ENCODE measurements at places on chromosomes 3 and 15.

- peak; percentile 73 for DNase-seq
Measured at GRCh38 chr15:70589221-70589620, 174.1 kb downstream of the UACA start.

GRCh38 chr3:50652709-50653108, 22.0 kb upstream of the DOCK3 start:
- DNase-seq, result no peak

DNA sequence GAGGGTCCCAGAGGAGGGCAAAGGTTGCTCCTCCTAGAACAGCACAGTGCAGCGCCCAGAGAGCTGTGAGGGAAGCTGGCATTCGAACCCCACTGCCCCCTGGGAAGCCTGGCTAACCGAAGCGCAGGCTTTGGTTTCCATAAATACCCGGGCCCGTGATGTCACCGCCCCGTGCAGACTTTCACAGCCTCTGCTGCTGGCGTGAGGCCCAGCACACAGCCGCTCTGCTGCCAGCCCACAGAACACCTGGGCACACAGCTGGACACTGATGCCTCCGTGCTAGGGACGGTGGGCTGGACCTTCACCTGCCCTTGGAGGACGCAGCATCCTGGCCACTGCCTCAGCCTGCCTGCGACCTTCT, 1.0 kb downstream of the IQSEC1 start:
- no peak for DNase-seq

DNA sequence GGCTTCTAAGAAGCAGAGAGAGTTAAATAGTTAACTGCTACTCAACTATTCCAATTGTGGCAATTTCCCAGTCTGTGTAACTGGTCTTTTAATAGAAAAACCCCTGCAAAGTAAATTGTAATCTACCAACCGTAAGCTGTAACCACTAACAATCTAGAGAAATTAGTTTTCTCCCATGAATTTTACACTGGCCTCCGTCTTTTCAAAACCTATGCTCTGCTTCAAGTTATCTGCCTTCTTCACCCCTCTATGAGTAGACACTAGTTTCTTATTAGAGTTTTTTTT, 42.6 kb downstream of the LRRFIP2 start:
- no peak for DNase-seq

DNA sequence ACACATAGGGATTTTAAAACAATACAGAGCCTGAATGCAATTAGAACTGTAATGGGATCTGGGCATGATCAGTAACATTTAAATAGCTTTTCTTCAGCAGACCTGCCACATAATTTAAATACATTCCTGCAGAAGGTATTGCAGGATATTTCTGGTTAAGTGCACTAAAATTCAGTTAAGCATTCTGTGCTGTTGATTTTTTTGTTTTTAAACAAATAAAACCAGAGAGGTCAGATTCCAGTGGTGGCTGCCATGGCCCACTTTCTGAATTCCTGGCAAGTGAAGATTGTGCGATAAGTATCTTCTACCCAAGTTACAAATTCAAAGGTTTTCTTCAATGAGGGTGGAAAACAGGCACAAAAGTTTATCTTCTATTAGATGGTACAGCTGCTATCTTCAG, 98.7 kb downstream of the RAP2B start:
- DNase-seq, result no peak

DNA sequence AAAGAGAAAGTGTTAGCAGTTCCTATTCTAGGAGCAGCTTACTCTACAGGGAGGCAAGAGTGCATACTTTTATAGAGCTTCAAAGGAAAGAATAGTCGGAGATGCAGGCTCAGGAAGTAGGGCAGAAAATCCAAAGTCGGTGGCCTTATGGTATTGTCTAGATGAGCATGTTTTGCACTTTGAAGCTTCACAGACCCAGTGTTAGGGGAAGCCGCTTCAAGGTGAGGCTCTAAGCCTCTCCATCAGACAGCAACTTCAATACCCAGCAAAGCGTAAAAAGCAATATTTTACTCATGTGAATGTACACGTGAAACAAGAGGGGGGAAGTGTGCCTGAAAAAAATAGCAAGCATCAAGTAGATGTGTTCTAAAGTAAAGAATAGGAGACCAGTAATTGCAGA, 125.6 kb upstream of the RASGRP1 start:
- no peak for DNase-seq

GRCh38 chr15:68511073-68511991, 67.5 kb upstream of the CORO2B start:
- DNase-seq, result peak; percentile 95

DNA sequence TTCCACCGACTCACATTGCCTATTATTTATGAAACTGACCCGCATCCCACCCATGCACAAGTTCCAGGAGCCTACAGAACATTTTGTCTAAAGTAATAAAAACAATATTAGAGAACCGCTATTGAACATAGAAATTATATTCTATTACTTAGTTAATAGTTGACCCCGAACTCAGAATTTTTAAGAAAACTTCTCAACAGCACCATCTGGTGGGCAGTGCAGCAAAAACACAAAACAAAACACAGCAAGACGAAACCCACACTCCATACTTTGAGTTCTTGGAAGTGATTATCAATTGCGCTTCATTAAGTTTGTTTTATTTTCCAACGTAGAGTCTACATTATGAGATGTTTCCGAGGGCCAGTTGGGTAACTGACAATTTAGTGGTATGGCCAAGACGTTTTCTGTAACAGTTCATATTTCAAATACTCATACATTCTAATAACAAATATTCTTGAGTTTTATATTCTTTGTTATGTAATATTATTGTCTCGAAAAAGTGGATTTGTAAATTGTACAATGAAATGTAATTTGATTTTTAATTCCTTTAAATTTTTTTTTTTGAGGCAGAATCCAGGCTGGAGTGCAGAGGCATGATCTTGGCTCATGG, 24.0 kb upstream of the C3orf70 start:
- DNase-seq, result peak; percentile 50

GRCh38 chr15:44808557-44808956, 72.2 kb downstream of the TRIM69 start:
- no peak for DNase-seq

DNA sequence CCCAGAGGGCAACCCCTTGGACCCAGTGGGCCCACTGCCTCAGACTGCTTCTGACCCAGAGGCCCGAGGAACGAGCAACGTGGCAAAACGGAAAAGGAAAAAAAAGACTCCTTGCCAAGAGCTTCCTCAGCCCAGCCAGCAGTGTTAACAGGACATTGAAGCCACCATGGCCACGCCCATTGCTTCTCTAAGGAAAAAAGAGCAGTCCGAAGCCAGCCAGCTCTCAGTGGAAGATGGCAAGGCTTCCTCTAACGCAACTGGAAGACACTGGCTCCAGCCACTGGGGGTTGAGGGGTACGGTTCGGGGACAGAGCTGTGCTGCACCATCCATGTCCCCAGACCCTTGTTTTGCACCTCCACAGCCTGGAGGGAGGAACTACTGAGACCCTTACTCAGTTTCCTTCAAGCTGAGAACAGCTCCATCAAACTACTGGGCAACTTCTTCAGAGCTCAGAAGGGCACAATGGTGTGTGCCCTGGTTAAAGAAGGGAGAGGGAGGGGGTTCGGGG, 10.7 kb downstream of the BMF start:
- DNase-seq, result peak; percentile 30

DNA sequence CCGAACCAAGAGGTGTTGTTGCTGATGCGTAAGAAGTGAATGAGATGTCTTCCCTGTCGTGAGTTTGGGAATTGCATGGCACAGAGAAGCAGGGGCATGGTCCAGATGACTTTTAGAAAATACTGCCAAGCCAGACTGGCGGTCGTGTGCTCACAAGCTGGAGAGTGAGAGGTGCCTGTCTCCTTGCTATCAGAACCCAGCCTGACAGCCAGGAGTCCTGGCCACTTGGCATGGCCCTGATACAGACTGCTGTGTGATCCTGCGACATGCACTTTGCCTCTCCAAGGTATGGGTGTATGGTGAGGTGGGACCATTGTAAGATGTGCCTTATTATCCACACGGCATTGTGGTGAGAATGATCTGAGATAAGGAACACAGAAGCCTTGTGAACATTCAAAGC, 93.0 kb downstream of the SMAD3 start:
- DNase-seq, result no peak

DNA sequence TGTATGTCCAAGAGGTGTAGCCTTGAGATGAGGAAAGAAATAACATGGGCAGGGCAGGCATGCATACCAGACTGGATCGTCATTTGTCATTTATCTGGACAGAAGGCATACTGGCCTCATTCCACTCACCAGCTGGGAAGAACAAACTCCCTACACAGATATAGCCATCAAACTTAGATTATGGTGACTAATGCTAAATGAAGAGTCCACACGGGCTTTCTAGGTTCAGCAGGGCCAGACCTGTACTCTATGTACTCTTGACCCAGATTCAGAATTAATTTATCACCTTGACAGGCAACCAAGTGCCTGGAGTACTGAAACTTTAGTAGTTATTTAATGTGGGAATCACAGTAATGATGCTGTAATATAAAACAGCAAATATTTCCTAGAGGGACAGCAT, 164.3 kb upstream of the IL12A start:
- DNase-seq, result peak; percentile 94

DNA sequence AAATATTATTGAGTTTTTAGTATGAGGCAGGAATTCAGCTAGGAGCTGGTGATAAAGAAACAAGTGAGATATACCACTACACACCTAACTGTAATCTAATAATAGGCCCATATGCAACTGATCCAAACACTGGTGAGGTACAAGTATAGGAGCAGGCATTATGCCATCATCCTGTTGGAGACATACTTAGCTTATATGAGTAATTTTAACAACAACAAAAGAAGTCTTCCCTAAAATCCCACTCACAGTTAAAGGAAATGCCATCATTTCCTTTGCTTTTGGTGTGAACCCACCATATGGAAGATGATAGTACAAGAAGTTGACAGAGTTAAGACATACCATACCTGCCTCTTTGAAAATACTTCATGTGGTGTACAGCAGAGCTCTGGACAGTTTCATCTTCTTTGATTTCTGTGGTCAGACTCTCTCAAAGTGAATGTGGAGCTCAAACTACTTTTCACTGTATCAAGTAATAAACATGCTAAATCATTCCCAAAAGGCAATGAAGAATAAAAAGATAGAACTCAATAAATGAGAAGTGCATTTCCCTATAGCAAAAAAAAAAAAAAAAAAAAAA, 85.5 kb downstream of the CD200R1L start:
- peak; percentile 69 for DNase-seq

DNA sequence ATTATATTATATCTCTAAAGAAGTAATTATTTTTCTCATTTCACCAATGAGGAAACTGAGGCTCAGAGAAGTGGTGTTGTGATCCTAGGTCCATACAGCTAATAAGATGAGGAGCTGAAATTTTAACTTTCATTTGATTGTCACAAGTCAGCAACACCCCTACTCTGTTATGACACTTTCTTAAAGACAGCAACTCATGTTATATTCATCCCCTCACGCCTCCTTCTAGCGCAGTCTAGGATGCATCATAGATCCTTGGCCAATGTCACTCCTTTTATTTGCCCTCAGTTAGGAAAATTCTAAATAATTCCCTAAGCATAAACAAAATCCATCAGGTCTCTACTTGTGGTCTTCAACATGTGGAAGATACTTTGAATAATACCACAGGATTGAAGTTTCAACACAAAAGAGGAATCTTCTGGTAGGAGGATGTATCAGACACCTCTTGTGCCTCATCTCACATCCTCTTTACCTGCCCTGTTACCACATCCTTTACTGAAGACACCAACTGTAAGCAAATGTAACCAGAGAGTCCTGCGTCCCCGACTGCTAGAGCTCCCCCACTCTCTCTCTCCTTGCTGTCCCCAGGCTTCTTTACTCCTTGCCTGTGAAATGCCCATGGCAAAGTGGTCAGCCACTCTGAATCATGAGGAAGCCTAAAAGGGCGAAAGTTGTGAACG, 53.7 kb downstream of the TRIM42 start:
- DNase-seq, result no peak

- no peak for DNase-seq
Measured at GRCh38 chr3:172311217-172311616, 137.0 kb downstream of the GHSR start.

DNA sequence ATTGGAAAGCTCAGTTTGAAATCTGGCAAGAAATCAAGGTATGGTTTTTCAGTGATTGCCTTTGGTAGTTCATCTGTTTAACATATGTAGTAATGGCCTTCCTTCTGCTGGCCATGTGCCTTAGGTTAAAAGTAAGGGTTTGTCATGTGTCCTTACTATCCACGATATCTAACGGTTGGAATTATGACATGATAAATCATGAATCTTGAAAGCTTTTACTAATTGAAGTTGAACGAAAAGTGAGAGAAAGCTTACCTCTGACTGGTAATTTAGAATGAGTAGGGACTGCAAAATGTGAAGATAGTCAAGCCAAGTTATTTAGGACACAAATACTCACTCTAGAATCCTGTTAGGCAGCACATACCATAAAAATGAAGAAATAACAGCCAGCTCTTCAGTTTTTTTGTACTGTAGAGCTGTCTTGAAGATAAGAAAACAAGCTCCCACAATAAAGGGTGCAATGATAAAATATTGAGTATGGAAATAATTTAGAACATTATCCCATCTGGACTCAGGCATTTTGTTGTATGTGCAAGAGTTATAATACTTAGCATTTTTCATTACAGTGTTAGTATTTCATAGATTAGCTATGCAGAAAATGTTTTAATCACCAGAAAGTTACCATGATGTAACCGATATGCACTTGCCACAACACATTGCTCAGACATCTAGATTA, 303.4 kb downstream of the ZNF385D start:
- peak; percentile 68 for DNase-seq

DNA sequence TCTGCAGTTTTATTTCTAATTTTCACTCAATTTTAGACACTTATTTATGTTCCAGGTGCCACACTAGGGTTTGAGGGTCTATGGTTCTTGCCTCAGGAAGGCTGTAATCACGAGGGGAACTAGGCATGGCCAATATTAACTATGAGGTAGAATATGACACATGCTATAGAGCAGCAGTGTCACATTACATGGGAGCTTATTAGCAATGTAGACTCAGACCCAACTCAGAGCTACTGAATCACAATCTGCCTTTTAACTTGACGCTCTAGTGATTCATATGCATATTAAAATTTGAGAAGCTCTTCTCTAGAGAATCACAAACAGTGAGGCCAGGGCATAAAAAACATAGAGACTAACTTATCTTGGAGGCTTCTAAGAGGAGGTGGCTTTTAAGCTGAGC, 32.8 kb upstream of the MRPL3 start:
- DNase-seq, result no peak
